ENCODE measurements at places on chromosomes 2 and 18. TPM values are rescaled to one million over a fixed set of nuclear protein-coding genes. Genes with fewer than 3 reads are reported as not detected.

DNA sequence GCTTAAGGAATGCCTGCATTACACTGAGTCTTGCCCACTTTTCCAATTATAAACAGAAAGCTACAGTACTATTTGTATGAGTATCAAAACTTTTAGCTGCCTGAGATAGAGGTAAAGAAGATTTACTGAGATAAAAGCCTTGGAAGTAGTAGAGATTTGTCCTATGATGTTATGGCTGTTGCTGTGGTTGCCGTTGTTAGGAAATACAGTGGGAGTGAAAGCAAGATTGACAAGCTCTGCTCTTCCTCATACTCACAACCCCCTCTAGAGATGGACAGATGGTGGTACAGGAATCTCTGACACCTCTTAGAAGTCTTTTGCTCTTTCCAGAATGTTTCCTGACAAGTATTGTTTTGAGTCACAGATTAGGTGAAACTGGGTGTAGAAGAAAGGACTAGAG is 242.5 kb downstream of the RPIA start:
- DNase-seq = no peak

Gene RIT2
- not detected for total RNA-seq

Gene IL1R2
- 33.6 TPM for total RNA-seq

Gene STARD6
- total RNA-seq = not detected

Gene SLC19A3
- 44.1 TPM for total RNA-seq

- no peak for DNase-seq
Measured at GRCh38 chr2:66455490-66455889, 20.6 kb downstream of the MEIS1 start.

DNA sequence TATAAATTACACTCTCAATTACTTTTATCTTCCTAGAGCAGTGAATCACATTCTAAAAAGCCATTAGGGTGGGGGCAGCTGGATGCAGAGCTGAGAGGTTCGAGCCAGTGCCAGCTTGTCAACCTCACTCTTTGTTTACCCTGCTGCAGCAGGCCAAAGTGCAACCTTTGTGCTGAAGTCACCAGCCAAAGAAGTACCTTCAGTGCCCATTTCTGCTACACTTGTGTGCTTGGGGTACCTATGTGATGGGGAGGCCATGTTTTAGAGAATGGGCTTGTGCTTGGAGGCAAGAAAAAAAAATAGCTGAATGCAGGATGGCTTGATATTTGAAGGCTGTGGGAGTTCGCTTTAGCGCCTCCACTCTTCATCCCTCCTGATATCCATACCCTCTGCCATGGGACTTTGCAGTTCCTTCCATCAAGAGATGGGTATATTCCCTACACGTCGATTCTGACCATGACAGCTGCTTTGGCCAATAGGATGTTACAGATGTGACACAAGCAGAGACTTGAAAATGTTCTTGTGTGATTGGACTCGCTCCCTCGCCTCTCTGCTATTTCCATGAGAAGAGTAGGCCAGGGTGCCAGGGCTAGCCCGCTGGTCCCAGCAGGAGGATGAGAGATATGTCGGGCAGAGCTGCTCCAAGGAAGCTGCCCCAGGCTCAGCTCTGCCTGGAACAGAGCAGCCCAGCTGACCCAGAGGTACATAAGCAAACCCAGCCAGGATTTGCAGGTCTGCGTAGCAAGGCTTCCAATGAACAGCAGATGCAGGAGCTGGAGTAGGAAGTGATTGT is 12.7 kb upstream of the FZD5 start:
- DNase-seq = no peak

Gene ANAPC1
- 59.6 TPM for total RNA-seq

- DNase-seq = no peak
Measured at GRCh38 chr2:152352616-152353015, 17.6 kb downstream of the FMNL2 start.

DNA sequence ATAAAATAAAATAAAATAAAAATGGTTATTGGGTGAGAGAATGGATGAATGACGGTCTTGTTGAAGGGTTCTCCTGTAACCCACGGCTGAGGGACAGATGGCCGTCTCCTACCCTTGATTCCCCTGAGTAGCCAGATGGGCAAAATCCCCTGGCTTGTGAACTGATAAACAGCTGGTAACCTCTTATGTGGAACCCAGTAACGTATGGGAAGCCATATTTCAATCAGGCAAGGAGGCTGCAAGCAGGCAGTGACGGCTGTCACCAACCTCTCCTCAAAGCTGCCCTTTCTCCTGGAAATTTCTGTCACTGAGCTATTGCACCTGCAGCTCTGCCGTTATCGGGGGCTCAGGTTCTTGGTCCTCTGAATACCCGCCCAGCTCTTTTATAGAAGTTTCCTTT is 165.3 kb upstream of the SMAD2 start:
- DNase-seq = no peak

GRCh38 chr18:38565513-38565912 is 999.9 kb upstream of the CELF4 start:
- no peak for DNase-seq

Gene DSG1
- 0.63 TPM for total RNA-seq

Gene BOLL
- not detected for total RNA-seq

Gene UPP2
- total RNA-seq = not detected

Gene KCNG3
- 1.1 TPM for total RNA-seq

Gene TYMS
- 6.4 TPM for total RNA-seq

Gene RGPD8
- total RNA-seq = 33.7 TPM

GRCh38 chr2:179331061-179331460 is 66.4 kb upstream of the SESTD1 start:
- no peak for DNase-seq

DNA sequence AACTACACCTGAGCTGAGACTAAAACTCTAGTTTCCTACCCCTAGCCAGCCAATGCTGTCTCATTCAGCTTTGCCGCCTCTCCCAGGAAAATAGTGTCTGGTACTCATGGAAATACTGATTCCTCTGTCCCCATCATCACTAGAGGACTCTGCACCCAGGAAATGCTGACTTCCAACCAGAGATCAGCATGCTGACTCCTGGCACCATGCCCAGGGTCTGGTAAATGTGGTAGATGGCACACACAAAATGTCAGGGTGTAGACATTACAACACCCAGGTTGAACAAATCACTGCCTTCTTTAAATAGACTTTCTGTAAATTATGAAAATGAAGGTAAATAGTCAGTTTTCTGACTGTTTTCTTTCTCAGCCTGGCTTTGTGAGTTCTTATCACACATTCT is 307.3 kb upstream of the CHAC2 start:
- DNase-seq = no peak

DNA sequence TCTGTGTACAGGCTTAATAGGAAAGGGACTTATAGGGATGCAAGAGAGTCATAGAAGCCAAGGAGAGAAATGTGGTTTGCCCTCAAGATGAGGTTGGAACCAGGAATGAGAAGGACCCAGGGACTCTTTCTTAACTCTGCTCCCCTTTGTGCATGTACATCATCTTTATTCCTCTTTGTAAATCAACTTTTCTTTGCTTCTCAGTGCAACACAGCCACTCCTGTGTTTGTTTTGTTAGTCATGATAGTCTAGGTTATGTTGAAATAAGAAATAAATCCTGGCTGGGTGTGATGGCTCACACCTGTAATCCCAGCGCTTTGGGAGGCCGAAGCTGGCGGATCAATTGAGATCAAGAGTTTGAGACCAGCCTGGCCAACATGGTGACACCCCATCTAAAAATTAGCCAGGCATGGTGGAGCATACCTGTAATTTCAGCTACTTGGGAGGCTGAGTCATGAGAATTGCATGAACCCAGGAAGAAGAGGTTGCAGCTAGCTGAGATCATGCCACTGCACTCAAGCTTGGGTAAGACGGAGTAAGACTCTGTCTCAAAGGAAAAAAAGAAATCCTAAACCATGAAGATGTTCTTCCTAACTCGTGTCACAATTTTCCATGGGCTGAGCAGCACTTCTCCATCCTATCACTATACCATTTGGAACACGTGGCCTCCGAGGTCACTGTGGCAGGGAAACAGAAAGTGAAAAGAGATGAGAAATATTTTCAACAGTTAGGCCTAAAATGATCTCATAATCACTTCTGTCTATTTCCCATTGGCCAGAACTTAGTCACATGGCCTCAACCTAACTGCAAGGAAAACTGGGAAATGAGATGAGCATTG is 73.0 kb upstream of the TMEM17 start:
- DNase-seq = no peak

- no peak for DNase-seq
Measured at GRCh38 chr2:65577654-65578053, 145.3 kb upstream of the SPRED2 start.

Gene KCNS3
- 5.0 TPM for total RNA-seq

Gene ACP1
- 66.3 TPM for total RNA-seq

Gene HOXD12
- not detected for total RNA-seq

Gene CDH20
- 3.7 TPM for total RNA-seq

Gene AP1S3
- not detected for total RNA-seq

- DNase-seq = no peak
Measured at GRCh38 chr2:111716905-111717775, 166.9 kb downstream of the ANAPC1 start.

Gene PCARE
- not detected for total RNA-seq

Measured in omental fat pad (tissue), 4 donors.